Caco-2 (cell line): ENCODE measurements at places on chromosomes 7 and 10.

DNA sequence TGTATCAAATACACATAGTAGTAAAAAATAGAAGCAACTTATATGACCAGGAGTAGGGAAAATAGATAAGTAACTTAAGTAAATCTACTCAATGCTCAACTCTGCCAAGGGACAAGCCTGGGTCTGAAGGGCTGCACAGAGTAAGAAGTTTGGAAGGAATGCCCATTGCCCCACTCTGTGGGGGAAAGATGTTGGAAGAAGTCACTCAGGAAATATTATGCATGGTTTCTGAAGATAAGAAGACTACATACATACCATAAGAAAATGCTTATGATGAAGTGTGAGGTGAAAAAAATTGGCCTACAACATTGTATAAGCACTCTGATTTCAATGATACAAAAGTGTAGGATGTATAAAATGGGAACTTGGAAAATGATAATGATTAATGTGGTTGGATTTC is 54.0 kb downstream of the LAMB4 start:
- DNase-seq: no peak

GRCh38 chr7:14806891-14807290 is 95.7 kb downstream of the DGKB start:
- DNase-seq: no peak

DNA sequence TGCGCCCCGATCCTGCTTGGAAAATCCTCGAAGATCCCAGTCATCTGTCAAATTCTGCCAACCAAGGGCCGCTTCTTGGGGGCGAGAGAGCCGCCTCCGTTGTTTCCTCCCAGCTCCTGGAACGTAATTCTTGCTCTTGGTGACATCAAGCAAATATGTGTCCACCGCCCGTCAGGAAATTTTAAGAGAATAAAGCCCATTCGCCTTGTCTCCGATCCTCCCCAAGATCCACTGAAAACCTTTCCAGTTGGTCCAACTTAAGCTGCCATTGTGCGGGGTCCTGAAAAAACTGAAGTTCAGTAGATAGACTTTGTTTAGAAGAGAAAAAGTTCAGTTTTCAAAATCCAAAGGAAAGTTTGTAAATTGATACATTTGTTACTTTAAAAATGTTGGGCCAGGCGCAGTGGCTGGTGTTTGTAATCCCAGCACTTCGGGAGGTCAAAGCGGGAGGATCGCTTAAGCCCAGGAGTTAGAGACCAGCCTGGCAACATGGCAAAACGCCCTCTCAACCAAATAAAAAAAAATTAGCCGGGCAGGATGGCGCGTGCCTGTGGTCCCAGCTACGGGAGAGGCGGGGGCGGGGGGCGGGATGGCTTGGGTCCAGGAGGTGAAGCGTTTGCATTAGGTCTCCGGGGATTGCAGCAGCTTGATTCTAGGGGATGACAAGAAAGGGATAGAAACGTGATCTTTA is 1.0 kb upstream of the ZNF800 start:
- peak; percentile 12 for DNase-seq

DNA sequence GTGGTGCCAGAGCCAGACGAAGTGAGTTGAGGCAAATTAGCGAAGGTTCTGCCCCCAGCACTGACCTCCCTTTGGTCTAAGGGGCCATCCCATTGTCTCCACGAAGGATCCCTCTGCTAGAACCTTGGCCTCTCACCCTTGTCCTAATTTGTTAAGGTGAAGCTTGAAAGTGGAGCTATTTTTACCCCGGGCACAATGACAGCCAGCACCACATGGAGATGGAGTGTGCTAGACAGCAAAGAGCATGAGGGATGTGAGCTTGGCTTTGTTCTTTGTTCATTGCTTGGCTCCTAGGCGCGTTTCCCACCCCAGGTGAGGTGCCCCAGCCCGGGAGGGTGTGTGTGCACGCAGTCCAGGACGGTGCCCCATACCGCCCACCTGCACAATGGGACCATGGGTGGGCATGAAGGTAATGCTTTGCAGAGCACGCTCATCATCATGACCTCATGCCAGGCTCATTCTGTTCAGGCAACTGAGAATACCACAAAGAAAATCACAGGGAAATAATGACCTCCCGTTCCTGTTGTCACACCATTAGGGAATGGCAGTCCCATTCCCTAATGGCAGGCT is 361.0 kb upstream of the FZD8 start:
- no peak for DNase-seq

DNA sequence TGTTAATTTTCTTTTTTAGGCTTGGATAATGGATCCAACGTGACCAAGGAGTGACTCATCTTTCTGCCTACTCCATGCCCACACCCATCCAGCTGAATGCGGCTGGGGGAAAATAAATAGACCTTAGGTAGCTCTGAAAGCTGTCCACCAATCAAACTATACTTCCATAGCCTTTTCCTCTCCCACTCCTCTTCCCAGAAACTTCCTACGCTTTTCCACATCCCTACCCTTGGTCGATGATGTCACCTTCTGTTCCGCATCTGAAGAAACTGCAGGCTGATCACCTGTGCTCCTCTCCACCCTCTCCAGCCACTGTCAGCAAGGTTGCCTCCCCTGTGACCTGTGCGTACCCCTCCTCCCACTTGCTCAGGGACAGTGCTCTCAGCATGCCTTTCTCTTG is 359.8 kb upstream of the KLF6 start:
- DNase-seq: no peak

DNA sequence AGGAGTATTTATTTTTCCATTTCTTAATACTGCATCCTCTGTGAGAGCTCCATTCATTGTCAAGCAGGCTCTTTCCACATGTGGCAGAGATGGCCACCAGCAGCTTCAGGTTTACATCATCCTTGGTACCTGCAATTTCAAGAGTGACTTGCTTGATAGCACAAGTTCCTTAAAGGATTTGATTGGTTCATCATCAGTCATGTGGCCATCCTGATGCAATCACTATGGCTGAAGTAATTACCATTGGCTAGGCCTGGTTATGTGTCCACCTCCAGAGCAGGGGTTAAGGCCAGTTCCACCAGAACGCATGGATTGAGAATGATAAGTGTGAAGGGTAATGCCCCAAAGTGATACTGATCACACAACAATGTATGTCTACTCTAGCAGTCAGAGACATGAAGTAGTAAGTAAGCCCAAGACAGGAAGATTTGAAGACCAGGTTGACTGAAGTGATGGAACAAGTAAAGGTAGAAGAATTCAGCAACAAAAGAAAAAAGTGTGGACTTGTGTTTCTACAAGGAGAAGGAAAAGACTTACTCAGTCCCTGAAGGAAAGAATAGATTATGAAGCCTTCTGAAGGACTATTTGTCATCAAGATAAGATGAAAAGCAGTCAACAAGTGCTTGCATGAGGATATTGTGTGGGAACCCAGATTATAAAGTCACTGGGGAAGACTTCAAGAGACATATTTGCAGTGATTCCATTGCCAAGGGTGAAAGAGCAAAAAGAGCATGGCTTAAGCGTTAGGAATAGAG is 26.4 kb upstream of the PRKAR2B start:
- DNase-seq: no peak

DNA sequence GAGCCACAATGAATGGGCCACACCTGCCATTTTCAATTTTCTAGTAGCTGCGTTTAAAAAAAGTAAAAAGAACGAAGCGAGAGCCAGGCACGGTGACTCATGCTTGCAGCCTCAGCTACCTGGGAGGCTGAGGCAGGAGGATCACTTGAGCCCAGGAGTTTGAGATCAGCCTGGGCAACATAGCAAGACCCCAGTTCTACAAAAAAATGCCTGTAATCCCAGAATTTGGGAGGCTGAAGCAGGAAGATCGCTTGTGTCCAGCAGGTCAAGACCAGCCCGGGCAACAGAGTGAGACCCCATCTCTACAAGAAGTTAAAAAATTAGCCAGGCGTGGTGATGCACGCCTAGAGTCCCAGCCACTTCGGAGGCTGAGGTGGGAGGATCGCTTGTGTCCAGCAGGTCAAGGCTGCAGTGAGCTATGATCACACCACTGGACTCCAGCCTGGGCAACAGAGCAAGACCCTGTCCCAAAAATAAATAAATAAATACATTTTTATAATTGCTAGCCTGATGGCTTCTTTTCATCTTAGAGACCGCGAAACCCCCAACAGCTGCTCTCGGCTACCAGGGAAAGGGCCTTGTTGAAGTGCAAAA is 32.1 kb downstream of the MICALL2 start:
- no peak for DNase-seq

GRCh38 chr10:89431977-89432376 is 17.6 kb downstream of the IFIT5 start:
- DNase-seq: no peak

DNA sequence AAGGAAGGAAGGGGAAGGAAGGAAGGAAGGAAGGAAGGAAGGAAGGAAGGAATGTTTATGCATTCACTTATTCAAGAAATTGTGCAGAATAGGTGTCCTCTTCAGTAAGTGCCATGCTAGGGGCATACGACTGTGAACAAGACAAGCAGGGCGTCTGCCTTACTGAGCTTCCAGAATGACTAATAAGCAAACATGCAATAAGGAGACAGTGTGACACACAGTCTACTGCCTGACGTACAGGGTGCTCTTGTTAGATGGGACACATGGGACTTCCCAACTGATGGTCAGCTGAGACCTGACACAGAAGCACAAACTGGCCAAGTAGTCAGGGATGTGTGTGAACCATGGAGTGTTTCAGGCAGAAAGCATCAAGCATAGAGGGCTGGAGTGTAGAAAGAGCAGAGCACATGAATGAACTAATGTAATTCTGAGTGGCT is 18.2 kb downstream of the DNAJC12 start:
- peak; percentile 31 for DNase-seq

GRCh38 chr10:97943294-97943693 is 87.1 kb downstream of the CRTAC1 start:
- DNase-seq: no peak

DNA sequence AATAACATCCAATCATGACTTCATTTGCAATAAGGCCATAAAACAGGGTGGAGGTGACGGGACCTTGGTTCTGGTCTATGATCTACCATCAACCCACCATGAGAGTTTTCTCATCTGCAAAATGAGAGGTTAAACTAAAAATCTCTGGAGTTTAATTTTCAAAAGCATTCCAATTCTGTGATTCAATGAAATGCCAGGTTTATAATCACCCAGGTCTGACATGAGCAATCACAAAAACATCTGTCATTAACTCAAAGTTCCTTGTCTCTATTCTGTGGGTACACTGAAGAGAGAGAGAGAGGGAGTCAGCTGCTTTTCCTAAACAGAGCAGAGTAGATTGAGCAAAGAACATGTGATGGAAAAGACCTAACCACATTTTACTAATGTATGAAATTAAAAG is 75.4 kb downstream of the NUDCD3 start:
- DNase-seq: no peak

DNA sequence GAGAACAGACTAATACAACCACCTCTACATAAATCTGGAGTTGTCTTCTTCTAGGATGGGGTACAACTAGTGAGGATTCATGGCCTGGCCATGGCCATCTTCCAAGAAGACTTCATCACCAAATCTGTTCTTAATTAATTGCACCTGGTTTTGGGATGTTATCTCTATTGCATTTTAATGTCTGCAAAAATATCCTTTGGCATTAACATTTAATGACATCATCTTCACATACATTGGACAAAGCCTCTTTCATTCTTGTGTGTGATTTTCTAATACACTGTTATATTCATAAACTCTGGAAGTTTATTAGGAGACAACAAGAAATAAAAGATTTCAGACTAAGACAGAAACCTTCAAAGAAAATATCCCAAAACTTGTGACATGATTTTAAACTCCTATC is 124.2 kb upstream of the ABCB5 start:
- no peak for DNase-seq
